CD14-positive monocyte (primary cell): ENCODE measurements at places on chromosomes 7 and 10. TPM values are rescaled to one million over a fixed set of nuclear protein-coding genes. Genes with fewer than 3 reads are reported as not detected.

The PIK3CG gene
- 20.7 TPM for polyA plus RNA-seq

The FAM13C gene
- not detected for polyA plus RNA-seq

The MRLN gene
- not detected for polyA plus RNA-seq

The DOCK1 gene
- not detected for polyA plus RNA-seq

The POU6F2 gene
- not detected in 2 replicates for polyA plus RNA-seq

The BUD23 gene
- 50.1 and 51.1 TPM in 2 replicates for polyA plus RNA-seq

The KCP gene
- not detected for polyA plus RNA-seq

The HSPB1 gene
- polyA plus RNA-seq, result 20.7 and 37.1 TPM in 2 replicates

The TMEM184A gene
- not detected for polyA plus RNA-seq

The CRHR2 gene
- not detected for polyA plus RNA-seq

The ODAD2 gene
- polyA plus RNA-seq, result not detected in 2 replicates

The AS3MT gene
- 0.09 TPM for polyA plus RNA-seq
